Tibial nerve (tissue), 4 donors: ENCODE measurements at places on chromosomes 13 and 19.

DNA sequence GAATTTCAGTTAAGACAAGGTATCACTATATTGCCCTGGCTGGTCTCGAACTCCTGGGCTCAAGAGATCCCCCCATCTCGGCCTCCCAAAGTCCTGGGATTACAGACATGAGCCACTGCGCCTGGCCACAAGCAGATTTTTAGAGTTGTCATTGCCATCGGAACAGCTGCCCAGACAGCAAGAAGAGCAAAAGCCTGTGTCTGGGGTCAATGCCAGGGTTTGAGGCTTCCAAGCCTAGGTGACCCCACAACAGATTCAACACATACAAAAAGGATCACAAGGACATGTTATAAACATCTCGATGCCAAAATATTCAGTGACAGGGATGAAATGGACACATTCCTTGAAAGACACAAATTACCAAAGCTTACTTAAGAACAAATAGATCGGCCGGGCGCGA lies 40.1 kb upstream of the KLF2 start:
- no peak for DNase-seq

- DNase-seq: no peak
Measured at GRCh38 chr13:114258589-114258988, 22.8 kb upstream of the UPF3A start.

DNA sequence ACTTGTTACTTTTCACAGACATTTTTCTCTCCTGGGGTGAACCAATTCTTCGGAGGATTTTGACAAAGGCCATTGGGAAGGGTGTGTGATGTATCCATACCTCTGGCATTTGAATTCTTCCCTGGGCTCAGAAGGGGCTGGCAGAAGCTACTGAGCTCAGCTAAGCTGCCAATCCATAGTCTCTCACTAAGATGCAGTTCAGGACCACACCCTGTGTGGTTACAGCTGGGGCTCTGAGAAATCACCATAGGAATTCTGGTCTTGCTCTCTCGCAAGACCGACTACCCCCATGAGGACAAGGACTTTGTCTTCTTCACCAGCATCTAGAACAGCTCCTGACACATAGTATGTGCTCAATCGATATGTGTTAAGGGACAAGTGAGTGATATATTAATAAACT lies 6.0 kb downstream of the C13orf42 start:
- no peak for DNase-seq

GRCh38 chr19:2952953-2953481 lies 8.2 kb upstream of the ZNF77 start:
- no peak for DNase-seq

DNA sequence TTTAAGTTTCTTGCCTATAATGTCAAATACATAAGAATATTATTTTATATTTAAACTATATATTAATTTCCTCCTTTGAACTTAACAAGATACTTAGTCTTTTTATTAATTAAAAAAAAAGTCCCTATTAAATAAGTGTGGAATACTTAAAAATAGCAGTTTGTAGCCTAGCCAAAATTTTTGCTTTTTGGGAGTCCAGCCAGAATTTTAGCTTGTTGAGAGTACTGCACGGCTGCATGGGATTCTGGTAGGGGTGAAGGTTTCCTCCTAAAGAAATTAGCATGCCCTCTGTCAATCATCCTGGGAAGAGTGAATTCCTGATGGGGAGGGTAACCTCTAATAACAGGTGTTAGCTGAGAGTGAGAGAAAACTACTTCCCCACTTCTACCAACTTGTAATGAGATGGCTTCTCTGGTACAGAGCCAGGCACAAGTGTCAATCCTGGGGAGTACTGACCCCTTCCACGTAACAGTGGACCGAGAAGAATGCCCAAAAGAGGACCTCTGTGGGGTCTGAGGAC lies 195.7 kb downstream of the SPRY2 start:
- DNase-seq: no peak

DNA sequence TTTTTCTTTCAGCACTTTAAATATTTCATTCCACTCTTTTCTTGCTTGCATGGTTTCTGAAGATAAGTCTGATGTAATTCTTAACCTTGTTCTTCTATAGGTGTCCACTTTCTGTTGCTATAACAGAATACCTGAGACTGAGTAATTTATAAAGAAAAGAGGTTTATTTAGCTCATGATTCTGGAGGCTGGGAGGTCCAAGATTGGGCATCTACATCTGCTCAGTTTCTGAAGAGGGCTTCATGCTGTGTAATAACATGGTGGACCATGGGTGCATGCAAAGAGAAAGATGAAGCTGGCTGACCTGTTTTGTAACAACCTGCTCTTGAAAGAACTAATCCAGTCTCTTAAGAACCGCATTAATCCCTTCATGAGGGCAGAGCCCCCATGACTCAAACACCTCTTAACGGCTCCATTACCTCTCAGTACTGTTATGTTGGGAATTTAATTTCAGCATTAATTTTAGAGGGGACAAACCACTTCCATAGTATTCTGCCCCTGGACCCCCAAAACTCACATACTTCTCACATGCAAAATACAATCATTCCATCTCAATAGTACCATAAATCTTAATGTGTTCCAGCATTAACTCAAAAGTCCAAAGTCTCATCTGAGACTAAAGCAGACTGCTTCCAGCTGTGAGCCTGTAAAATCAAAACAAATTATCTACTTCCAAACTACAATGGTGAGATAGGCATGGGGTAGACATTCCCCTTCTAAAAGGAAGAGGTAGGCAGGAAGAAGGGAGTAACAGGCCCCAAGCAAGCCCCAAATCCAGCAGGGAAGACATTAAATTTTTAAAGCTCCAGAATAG lies 9.6 kb upstream of the FGF9 start:
- DNase-seq: no peak

- peak; percentile 89 for DNase-seq
Measured at GRCh38 chr19:18023622-18024251, 15.8 kb downstream of the ARRDC2 start.
